ENCODE measurements at places on chromosomes 16 and 17.

- DNase-seq = no peak
Measured at GRCh38 chr17:77859035-77859810, 99.3 kb upstream of the TNRC6C start.

DNA sequence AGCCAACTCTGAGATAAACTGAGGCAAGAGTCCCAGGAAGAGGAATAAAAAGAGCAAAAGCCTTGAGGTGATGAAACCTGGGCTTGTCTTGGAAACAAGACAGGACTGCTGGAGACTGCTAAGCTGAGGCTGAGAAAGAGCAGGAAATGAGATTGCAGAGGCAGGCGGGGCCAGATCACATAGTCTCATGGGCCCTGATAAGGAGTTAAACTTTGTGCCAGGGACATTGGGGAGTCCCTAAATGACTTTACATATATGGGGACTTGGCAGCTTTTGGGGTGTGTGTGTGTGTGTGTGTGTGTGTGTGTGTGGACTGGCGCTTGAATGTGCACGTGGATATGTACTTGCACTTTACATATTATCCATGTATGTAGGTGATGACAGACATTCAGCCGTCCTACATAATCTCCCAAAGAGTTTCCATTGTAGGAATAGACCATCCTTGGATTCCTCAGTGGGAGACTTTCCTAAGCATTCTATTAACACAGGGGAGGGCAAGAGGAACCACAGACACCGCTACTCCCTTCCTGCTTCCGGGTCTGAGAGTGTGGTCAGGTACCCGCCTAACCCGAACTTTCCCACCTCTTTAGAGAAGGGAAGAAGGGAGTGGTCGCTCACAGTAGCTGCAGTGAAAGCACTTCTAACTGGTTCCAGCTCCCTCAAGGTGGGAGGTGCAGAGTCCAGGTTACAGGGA is 123.1 kb downstream of the LYRM1 start:
- no peak for DNase-seq

DNA sequence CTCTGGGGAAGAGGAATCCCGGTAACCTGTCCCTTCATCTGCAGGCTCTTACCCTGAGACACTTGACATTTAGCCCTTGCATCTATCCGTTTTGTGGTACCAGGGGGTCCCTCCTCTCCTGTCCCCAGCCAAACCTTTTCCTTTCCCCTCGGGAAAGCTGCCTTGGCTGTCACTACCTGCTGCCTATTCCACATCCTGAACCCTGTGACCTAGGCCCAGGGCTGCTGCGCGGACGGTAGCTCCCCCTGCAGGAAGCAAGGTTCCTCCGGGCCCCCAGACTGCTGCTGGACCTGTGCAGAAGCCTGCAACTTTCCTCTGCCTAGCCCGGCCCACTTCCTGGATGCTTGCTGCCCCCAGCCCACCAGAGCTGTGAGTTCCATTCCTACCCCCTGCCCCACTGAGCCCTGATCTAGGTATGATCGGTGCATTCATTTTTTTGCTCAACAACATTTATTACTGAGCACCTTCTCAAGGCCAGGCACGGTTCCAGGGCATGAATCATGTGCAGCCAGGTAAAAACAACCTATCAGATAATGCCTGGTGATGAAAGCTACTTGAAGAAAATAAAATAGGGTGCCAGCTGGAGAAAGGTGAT is 10.5 kb upstream of the ALDOA start:
- DNase-seq = no peak

DNA sequence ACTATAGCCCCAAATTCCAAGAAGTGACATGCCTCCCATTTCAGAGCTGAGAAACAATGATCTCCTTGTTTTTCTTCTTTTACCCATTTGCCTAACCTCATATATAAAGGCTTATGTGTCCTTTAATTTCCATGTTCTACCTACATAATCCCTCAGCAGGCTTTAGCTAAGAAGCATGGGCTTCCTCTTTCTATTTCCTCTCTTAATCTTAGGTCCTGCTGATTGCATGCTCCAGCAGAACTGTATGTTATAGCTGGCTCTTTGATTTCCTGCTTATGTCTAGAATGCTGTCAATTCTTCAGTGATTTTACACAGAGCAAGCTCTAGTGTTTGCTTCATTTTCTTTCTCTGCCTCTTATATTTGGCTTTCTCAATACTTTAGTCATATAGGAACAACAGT is 151.7 kb upstream of the COX10 start:
- no peak for DNase-seq

- DNase-seq = no peak
Measured at GRCh38 chr17:67605256-67605912, 112.4 kb upstream of the NOL11 start.

GRCh38 chr16:69311533-69312387 is 610 bp downstream of the VPS4A start:
- no peak for DNase-seq

DNA sequence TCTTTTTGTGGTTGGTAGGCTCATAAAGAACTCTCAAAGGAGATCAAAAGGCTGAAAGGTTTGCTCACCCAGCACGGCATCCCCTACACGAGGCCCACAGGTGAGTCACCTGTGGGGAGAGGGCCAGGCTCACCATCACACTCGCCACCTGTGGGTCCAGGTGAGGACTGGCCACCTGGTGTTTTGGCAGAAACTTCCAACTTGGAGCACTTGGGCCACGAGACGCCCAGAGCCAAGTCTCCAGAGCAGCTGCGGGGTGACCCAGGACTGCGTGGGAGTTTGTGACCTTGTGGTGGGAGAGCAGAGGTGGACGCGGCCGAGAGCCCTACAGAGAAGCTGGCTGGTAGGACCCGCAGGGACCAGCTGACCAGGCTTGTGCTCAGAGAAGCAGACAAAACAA is 11.1 kb downstream of the GNPTG start:
- DNase-seq = no peak

DNA sequence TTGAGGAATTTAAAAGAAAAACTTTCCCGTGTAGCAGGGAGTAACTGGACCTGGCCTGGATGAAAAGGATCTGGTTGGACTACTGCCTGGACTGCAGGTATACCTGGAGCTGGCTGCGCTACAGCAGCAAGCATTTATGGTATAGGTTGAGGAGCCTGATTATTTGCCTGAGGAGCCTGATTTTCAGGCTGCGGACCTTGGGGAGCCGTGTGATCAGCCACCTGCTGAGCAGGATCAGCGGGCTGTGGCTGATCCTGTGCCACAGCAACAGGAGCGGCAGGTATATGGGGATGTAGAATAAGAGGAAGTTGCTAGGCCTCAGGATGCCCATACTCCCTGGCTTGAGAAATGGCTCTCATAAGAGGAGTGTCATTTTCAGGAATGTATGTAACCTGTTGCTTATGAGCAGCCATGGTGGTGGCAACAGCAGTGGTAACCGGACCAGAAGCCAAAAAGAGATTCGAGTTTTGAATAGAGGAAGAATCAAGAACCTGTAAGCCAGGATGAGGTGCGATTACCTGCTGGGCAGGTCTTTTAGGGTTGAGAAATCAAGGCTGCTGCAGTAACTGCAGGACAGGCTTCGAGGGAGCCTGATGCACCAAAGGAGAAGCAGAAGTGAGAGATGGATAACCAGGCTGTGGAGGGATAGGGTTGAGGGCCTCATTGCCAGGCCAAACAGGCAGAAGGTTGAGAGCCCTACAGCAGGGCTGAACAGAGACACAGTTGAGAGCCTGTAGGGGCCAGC is 60.9 kb upstream of the ARL4D start:
- DNase-seq = no peak

DNA sequence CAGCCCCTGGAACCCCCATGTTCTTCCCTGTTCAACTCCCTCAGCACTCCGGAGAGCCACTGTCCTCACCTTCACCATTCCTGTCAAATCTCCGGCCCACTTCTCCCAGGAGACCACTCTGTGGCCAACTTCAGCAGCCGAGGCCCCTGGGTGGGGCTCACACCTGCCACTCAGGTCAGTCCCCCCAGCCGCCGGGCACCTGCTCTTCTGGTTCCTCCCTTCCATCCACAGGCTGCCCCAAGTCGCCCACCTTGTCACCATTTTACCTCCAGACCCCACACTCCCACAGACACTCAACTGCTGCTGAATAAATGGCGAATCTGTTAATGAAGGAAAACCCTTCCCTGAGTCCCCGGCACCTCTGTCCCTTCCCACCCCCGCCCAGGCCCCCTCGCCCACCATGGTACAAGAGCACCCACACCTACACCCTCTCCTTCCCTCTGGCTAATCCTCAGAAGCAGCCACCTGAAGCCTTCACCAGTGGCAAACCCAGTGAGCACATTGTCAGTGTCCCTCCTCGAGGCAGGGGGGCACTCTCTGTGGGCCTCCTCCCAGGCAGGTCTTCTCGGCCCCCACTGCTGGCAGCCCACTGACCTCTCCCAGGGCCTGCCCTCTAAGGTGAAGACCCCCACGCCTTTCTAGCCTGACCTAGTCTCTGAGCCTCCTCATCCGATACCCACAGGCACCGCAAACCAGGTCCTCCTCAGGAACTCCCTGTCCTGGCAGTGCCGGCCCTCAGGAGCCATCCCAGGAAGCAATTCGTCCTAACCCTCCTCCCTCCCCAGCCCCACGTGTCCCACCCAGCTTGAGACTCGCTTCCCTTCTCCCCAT is 8.2 kb downstream of the CANT1 start:
- DNase-seq = no peak

DNA sequence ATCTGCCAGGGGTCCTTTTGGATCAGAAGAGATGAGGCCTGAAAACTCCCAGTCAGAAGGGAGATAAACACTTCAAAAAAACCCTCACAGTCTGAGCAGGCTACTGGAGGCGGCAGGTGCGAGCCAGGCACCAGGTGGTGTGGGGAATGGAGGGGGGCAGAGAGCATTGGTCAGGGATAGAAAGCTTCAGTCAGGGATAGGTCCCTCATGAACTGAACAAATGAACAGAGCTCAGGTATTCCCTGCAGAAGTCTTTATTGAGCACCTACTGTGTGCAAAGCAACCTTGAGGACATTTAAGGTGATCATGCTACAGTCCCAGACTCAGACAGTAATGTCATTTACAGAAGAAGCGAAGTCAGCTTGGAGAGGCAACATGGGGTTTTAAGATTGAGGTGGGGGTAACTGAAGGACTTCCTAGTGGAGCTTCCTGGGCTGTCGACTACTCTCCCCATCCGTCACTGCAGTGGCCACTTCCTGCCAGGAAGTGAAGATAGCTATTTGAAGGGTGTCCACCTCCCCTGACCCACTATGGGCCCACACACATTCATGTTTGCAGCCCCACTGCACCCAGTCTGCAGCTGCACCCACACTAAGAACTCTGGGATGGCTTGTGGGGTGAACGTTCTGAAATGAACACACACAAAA is 3.2 kb downstream of the KIFC3 start:
- DNase-seq = no peak

DNA sequence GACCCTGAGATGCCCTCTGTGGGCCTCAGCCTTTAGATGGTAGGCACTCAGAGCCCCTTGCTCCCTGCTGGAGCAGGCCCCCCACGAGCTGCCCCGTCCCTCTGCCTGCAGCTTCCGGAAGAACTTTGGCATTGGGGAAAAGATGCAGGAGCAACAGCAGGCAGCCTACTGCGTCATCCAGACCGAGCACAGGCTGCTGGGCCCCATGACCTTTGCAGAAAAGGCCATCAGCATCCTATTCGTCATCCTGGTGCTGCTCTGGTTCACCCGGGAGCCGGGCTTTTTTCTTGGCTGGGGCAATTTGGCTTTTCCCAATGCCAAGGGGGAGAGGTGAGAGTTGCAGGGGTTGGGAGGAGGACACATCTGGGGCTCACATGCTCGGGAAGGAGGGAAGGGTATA is 12.7 kb upstream of the FOXN1 start:
- no peak for DNase-seq

DNA sequence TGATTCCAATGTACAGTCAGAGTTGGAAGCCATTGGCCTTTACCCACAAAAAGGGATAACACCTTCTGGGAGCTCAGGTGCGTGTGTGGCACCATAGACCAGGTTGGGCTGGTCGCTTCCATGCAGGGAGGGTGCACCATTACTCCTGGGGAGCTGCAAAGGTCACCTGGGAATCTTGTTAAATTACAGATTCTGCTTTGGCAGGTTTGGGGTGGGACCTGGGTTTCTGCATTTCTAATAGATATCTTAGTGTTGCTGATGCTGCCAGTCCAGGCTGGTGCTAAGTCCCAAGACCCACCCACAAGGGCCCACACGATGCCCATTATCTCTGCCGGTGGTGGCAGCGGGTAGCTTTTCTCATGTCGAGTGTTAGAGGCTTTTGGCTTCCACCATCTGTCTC is 148.3 kb upstream of the CACNG5 start:
- DNase-seq = no peak

DNA sequence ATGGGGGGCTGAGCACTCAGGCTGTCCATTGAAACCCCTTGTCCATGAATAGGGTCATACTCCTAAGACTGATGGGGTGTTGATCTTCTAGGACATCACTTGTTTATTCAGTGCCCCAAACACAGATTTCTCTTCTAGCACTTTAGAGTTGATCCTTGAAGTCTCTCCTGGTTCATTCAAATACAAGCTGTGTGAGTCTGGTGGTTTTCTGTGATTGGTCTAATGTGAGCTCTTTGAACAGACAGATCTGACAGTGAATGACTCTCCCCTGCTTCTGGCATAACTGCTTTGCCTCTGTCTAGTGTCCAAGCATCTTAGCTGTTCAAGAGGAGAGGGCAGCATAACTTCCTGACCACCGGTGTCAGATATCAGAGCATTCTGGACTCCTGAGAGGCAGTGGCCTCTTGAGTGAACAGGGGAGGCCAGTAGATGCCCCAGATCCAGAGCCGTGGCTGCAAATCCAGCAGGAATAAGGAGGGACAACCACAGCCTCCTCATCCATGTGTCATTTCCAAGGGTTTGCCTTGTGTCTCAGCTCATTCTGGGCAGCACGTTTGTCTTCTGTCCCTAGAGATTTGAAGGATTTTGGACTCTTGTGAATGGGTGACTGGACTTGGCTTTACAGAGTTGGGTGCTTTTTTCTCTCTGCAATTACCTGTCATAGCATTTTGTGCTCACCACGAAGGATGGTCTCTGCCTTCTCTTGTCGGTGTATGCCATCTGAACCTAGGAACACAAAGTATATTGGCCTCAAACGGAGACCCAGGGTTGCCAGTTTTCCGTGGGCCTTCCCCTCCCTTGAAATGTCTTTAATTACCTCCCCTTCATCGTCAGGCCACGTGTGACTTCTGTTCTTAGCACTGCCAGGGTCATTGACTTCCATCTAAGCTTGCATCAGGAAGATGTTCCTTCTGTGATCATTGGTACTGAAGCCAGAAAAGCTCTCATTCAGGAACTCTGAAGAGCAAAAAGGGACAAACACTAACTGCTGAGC is 13.9 kb upstream of the CLEC18C start:
- DNase-seq = no peak

DNA sequence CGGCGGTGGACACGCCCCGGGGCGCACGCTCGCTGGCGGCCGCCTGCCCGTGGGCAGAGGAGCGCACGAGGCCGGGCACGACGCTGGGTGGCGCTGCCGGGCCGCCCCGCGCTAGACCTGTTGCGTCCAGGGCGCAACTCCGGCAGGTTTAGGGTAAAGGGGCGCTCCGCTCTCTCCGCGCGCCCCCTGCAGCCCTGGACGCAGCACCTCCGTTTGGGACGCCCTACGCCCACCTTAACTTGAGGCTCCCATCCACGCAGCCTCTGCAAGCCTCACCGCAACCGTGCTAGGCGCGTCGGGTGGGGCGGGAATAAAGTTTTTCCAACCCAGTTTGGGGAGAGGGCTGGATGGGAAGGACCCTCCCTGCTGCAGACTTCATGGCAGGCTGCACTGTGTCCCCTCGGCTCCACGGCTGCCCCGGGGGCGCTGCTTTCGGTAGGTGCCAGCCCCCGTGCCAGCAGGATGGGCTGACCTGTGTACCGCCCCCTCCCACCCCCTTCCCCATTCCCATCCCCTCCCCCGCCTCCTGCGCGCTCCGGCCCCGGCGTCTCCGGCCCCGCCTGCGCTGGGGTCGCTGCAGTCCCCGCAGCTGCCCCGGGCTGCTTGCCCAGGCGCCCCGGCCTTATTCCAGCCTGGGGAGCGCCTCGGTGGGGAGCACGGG is at the start of gene SYT17:
Gene SYT17, plus strand, starts transcription at position 531 of the 661 bp plus-strand sequence. CDS start 407 bp downstream, outside the sequence.
- DNase-seq = no peak

All from stimulated activated CD8-positive, alpha-beta memory T cell treated with anti-CD3 and anti-CD28 coated beads, Interleukin-2, amount 100 ng/mL, for 1 hour (primary cell).